Lower leg skin (tissue), 4 donors: ENCODE measurements at places on chromosomes 16 and 17.
A peak's percentile ranks its signal among the peaks of the same experiment; 100 is the strongest.

DNA sequence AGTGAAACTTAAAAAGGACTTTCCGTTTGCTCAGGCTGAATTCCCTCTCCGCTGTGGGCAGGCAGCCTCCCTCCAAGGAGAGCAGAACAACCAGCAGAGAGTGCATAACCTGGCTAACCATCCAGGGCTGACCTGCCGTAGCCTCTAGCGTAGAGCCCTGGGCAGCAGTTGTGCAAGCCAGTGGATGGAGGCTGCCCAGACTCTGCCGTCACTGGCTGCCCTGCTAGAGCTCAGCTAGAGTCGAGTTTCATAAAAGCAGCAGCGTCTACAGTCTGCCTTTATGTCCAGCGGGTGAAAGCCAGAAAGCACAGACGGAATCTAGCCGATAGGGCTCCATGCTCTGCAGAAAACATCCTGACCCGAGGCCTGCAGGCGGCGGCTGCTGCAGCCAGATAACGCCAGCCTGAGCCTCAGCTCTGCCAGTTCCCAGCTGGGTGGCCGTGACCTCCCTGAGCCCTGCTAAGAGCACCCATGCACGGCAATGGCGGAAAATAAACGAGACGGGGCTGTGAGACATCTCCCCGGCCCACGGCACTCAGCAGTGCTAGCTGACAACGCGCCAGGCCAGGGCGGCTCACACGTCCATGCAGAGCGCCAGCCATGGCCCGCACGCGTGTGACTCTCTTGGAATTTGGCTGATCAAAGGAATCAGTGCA, 231.3 kb downstream of the ENGASE start:
- no peak for DNase-seq

- DNase-seq, result no peak
Measured at GRCh38 chr16:79417601-79418008, 182.9 kb downstream of the MAF start.

DNA sequence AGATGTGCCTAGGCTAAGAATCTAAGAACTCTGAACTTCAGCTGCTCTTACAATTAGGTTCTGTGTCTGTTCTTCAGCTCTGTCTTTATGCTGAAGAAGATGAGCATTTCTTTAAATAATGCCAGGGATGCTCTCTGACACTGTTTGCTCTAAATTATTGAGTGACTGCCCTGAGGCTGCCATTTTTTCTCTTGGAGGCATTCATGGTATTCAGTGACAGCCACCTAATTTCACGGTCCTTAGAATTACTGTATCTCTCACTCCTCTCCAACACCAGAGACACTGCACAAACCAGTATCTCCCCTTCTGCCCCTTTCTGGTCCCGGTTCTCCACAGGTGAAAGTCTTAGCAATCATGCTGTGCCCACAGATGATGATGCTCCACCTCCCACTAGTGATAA, 123.6 kb upstream of the MPHOSPH6 start:
- no peak for DNase-seq

DNA sequence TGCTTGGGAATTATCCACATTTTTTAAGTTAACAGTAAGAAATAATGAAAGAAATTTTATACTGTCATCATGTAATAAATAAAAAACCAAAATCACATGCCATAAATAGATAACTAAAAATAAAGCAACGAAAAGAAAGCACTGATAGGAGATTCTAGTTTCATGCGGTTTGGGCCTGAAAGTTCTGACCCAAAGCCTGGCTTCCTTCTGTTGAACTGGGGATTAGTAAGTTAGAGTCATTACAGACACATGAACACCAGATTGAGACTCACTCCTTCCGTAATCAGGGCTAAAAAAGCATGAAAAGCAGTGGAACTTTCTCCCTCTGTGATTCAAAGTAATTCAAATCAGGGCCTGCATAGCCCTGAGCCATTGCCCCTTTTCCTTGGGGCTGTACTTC, 13.2 kb upstream of the SLC6A2 start:
- DNase-seq, result no peak

DNA sequence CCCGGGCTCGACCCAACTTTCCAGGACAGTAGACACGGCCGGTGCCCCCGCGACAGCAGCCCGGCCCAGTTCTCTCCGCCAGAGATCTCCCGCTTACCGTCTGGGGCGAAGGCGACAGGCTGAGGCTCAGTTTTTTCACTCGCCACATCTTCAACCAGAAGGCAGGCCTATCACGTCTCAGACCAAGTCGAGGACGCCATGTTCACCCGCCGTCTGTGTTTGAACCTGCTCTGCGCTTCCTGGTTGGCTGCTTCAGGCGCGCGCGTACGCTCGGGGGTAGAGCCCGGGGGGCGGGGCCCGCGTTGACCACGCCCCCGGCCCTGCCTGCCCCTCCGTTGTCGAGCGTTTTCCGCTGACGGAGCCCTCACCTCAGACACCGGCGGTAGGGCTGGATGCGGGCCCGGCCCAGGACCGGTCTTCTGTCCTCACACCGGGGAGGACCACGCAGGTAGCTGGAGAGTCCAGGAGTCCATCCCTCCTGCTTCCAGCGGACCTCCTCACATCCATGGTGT, at the start of gene SPAG5:
Gene SPAG5, minus strand, starts transcription at position 227 of the 512 bp plus-strand sequence. Its CDS starts 79 bp downstream, at position 148.
- DNase-seq, result peak; percentile 91
